Foreskin keratinocyte (primary cell): ENCODE measurements at places on chromosomes 4 and X. TPM values are rescaled to one million over a fixed set of nuclear protein-coding genes. Genes with fewer than 3 reads are reported as not detected.
A peak's percentile ranks its signal among the peaks of the same experiment; 100 is the strongest.

- DNase-seq = no peak
Observed at GRCh38 chr4:156832886-156833285, 138.7 kb downstream of the PDGFC start.

DNA sequence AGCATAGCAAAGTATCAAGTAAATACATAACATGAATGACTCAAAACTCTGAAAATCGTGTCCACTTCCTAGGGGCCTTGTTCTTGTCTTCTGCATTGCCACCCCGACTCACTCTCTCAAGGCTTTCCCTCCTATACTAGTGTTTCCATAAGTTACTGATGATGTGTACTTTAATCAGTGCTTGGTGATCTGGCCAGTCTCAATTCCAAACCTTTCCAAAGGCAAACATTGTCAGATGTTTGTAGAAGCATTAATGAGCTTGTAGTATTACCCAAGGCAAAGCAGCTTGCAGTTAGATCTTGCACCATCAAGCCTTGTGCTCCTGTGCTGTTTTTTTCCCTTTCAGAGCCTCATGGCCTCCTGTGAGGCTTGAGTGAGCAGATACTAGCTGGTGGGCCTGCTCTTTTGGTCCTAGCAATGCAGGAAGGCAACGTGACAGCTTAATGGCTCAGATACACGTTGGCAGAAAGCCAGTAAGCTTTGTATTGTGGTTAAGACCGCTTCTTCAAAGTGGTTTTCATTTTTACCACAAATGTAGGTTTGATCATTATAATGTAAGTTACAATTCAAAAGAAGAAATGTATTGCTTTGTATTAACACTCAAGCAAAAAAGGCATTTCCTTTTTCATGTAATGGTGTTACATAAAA, 51.8 kb downstream of the RBPJ start:
- DNase-seq = peak; percentile 50

DNA sequence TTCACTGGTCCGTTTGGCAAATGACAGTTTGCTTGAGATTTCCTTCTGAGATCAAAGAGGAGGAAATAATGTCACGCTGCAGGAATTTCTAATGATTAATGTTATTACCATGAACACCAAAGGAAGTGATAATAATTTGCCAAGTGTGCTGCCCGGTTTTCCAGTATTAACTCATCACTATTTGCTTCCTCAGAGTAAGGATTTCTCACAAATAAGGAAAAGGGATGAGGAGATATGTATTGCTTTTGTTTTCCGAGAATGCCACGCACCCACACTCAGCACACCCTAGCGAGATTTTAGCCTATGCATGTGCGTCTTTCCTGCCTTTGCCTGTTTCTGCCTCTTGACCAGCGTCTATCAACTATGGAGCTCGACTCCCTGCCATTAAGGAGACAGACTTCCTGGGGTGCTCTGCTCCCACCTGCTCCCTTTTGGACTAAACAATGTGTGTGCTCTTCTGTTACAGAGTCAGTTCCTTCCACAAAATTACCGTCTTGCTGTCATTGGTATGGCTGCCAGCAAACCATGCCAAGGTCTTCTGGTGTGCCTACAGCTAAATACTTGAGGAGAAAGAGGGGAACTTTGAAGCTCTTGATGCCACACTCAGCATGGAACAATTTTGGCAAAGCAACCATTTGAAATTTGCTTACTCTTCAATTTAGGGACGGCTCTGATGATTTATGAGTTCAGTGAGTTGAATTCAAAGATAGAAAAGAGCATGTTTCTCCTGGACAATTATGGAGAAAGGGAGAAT, 393.1 kb upstream of the ZFP42 start:
- DNase-seq = peak; percentile 82

DNA sequence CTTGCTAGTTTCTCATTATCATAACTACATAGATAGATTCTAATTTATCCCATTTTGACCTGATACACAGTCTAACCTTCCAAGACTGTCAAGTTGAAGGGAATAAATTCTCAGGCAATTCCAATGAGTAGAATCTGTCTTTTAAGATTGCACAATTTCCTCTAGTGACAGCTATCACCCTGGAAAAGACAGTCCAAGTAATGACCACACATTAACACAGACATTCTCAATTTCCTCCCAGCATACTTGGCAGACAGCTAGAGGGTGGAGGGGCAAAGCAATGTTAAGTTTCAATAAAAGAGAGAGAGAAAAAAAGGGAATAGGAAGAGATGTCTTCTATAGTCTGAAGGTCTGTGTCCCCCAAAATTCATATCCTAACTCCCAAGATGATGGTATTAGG, 234.7 kb downstream of the LDB2 start:
- no peak for DNase-seq

DNA sequence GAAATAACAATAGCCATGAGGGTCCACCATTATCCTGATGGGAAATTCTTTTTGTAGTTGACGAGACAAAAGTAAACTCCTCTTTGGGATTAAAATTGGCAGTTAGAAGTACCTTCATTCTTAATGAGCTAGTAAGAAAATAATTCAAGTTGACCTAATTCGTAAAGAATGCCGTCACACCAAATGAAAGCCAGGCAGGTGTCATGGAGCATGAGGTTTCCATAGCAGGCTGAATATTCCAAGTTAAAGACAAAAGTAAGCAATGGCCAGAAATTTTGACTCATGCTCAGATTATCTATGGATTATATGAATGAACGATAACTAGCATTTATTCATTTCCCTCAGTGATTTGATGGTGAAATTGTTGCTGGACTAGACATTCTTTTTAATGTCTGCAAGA, 192.2 kb upstream of the FAT1 start:
- DNase-seq = no peak

DNA sequence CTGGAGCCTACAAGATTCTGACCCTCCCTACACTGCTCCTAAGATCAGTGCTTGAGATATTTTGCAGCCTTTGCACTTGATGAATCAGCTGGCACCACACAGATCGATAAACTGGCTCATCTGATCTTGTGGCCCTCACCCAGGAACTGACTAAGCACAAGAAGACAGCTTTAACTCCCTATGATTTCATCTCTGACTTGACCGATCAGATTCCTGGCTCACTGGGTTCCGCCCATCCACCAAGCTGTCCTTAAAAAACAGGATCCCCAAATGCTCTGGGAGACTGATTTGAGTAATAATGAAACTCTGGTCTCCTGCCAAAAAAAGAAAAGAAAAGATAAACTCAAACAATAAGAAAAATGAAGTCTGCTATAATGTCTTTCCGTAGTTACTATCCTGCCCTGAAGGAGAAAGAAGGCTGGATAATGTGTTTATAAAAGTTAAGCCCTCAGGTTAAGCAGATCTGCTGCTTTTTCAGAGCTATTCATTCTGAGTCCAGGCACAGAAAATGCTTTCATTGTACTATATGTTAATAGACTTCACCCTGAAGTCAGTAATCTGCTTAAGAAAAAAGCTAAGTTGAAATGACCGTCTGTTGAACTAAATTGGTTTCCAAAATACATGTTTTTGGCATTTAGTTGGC, 795.2 kb downstream of the TRIML1 start:
- DNase-seq = peak; percentile 66

DNA sequence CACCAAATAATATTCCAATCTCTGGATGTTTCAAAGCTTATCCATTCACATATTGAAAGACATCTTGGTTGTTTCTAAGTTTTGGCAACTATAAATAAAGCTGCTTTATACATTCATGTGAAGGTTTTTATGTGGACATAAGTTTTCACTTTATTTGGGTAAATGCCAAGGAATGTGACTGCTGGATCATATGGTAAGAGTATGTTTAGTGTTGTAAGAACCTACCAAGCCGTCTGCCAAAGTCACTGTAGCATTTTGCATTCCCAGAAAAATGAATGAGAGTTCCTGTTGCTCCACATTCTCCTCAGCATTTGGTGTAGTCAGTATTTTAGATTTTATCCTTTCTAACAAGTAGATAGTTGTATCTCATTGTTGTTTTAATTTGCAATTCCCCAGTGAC, 1047.7 kb downstream of the C4orf33 start:
- DNase-seq = no peak

- DNase-seq = no peak
Observed at GRCh38 chr4:76035141-76035540, 729 bp downstream of the CXCL11 start.

DNA sequence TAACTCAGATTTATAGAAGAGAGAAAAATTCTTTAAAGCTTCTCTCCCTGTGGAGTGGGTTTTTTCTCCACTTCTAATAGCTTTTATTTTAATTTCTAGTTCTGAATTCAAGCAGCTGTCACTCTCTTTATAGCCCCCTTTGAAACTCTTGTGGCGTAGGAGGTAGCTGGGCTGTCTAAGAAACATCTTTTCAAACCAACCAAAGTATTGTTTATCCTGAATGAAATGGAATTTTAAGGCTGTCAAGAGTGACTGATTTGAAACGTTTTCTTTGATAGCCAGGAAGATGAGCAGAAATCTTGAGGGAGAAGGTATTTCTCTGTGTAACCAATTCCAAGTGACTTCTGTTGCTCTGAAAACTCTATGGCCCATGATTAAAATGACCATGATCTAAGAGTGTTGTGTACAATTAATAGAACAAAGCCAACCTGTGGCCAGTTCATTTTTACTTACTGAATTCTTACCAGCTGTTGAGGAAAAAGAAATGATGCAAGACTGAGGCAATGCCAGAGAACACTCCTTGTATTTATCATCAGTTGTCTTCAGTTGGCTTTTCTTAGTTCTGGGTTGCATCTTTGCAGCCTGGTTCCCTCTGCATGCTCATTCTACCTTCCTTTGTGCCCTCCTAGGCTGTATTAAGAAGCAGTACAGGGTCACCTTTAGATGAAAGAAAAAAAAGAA, 298.4 kb downstream of the ARHGAP10 start:
- DNase-seq = no peak

DNA sequence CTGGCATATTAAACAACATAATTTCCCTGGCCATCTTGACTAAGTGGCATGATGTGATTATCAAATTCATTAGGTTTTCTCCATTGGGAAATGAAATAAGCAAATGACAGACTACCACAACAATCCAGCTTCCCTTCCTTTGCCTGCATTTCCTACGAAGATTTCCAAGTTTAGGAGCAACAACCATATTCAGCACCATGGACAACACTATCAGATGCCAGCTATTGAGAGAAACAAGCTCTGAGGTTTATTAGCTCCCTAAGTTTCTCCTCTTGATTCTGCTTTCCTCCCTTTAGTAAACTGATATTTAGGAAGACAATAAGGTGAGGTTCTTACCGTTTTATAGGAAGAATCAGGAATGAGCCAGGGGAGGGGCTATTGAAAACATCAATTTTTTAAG, 36.2 kb downstream of the DCX start:
- peak; percentile 4 for DNase-seq

- DNase-seq = no peak
Observed at GRCh38 chrX:134713618-134714107, 55.4 kb upstream of the PLAC1 start.

DNA sequence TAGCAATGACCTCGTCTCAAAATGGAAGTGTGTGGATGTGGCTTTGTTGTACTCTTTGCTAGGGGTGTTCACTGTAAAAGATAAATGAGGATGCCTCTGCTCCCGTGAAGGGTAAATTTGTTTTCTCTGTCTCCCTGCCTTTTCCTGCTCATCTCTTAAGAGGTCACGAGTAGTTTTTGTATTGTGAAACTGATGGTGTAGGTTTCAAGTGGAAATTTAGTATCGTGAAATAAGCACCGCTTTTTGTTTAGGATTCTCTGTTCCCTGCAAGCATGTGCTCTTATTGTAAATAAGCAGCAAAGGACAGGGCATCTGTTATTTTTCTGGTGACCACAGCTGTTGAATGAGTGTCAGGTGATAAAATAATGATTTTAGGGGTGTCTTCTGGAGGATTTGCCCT, 104.6 kb downstream of the PHEX start:
- no peak for DNase-seq

- no peak for DNase-seq
Observed at GRCh38 chrX:44889824-44890223, 16.8 kb downstream of the KDM6A start.

DNA sequence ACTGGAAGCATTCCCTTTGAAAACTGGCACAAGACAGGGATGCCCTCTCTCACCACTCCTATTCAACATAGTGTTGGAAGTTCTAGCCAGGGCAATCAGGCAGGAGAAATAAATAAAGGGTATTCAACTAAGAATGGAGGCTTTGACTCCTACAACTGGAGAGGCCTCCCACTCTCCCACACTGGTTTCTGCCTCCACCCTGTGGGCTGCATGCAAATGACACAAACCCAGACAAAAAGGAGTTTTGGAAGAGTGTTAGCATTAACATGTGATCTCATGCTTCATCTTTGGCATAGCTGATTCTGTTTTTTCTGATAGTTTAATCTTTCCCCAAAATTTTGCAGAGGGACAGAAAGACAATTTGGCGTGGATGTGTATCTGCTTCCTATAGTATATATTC, 80.8 kb upstream of the IQCM start:
- DNase-seq = no peak

DNA sequence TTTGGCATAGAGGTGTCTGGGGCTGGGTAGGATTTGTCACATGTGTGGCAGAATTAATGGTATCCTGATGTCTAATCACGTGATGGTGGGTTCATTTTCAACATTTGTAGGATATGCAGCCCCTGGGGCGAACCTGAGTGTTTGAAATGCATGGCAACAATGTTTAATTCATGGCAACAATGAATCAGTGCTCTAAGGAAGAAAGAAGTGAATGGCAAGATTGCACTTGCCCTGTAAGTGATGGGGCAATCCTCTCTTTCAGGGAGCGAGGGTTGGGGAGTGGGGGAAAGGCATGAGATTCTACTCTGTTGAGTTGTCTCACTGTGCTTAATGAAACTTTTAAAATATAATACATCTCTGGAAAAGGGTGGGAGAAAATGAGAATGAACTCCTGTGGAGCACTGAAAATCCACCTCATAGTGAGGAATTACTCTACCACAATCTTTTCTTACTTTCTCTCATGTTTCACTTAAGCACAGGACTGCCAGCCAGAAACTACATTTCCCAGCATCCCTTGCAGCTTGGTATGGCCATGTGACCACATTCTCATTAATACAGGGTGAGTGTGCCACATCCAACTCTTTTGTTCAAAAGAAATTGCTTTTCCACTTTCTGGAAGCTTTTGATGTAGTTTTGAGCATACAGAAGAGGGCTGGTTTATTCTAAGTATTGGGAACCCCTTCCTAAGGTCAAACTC, 64.0 kb upstream of the PGM2 start:
- peak; percentile 97 for DNase-seq

- DNase-seq = no peak
Observed at GRCh38 chr4:152785639-152786615, 6.2 kb downstream of the ARFIP1 start.

BGN gene
- polyA plus RNA-seq = 0.10 and 0.12 TPM in 2 replicates

RBM47 gene
- 2.6 and 3.3 TPM in 2 replicates for polyA plus RNA-seq

TMEM156 gene
- polyA plus RNA-seq = 0.11 and 0.72 TPM in 2 replicates

PABPC5 gene
- polyA plus RNA-seq = not detected in 2 replicates

GYG2 gene
- polyA plus RNA-seq = not detected in 2 replicates

PRRG1 gene
- polyA plus RNA-seq = 3.5 and 4.3 TPM in 2 replicates

SMR3B gene
- polyA plus RNA-seq = not detected in 2 replicates

IL21 gene
- not detected in 2 replicates for polyA plus RNA-seq
